Activated T-cell treated with anti-CD3 and anti-CD28 coated beads, Interleukin-2, amount 50 U/mL, for 1 hour (primary cell): ENCODE measurements at places on chromosomes 12 and 14.

- no peak for DNase-seq
These were observed 65.2 kb upstream of the CNOT2 start for GRCh38 chr12:70178038-70178437.

GRCh38 chr12:75656648-75657047, 145.2 kb upstream of the KRR1 start:
- no peak for DNase-seq

DNA sequence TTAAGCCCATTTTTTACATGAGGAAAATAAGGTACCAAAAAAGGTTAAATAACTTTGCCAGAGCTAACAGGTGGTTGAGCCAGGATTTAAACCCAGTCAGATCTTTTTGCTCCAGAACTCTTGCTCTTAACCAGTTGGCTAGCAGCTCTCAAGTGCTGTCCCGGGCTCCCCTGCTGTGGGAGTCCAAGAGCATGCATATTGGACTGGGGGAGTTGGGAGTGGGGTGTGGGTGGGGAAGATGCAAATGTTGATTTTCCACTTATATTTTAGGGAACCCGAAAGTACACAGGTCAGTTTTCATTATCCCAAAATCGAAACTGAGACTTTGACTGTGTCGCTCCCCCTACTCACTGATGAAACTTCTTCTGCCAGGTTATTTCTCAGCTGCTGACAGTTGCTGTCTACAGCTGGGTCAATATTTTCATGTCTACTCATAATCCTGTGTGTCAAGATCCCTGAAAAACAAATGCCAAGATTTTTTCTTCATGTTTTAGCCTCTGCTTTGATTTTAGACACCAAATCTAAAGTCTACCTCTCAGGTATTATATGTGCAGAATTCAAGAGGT, 172.3 kb upstream of the TMPO start:
- no peak for DNase-seq

DNA sequence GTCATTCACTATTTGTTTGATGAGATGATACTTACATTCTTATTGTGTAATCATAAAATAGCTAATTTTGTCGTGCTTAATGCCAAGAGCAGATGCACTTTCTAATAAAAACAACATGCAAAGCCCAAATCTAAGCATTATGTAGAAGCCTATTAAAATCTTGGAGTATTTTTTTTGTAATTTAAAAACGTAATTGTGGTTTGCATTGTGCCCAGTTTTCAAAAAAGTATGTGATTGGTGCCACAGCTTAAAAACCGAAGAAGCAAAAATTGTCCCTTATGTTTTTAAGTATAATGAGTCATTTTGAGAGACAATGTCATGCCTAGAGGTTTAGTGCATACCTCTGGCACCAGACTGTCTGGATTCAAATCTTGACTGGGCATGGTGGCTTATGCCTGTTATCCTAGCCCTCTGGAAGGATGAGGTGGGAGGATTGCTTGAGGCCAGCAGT, 464.8 kb upstream of the RGS6 start:
- DNase-seq, result no peak

DNA sequence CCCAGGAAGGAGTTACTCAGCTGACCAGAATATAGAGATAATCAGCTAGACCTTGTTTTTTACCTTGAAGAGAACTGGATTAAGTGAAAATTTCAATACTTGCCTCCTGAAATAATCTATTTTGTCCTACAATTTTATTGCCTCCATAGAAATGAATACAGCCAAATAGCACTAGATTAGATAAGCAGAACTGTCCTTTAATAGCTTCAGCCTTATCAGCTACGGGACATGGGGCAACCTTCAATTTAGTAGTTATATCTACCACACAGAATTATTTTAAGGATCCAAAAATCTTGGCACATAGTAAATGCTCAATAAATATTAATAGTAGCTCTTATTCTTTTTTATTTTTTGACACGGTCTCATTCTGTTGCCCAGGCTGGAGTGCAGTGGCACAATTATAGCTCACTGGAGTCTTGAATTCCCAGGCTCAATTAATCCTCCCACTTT, 67.2 kb upstream of the PLEKHG3 start:
- DNase-seq, result no peak

GRCh38 chr12:101117842-101118241, 92.2 kb downstream of the SLC5A8 start:
- DNase-seq, result no peak

- no peak for DNase-seq
These were observed 23.0 kb upstream of the GXYLT1 start for GRCh38 chr12:42167711-42168110.
